SW 1271 (cell line): ENCODE measurements at places on chromosomes 16 and 17.

DNA sequence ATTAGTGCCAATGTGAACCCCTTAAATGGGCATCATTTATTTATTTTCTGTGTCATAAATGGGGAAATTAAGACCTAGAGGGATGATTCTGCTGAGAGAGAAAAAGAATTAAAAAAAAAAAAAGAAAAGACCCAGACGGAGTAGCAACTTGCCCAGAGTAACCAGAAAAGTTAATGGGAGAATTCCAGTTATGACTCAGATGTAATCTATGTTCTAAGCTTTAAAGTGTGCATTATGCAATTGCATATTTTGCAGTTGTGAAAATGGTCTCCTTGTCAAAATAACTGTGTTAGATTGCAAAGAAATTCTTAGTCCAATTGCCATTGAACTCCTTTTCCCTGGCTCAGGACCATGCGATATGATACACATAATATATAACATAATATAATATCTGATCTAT lies 38.6 kb upstream of the TBX2 start:
- DNase-seq, result no peak

DNA sequence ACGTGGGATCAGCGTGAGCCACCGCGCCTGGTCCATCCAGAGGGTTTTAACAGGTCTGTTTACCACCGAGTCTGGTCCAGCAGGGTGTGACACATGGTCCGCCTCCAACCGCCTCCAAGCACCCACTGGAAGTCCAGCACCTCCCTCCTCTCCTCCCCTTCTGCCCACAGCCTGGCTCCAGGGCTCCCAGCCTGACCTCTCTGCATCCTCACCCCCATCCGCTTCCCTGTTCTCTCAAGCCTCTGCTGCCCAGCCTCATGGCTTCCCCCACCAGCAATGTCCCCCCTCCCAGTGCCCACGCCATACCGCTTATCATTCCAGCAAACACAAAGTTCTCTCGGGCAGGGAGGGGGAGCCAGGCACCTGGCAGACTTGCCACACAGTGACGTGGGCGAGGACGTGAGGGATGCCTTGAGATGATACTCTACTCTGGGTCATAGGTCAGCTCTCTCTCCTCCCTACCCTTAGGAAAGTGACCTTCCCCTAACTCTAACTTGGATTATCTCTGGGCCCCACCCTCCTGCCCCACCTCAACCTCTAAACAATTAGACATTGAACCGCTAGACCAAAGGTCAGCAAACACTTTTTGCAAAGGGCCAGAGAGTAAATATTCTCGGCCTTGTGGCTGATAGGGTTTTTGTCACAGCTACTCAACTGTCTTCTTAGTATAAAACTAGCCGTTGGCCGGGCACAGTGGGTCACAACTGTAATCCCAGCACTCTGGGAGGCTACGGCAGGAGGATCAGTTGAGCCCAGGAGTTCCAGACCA lies 23.1 kb downstream of the CDC42EP4 start:
- DNase-seq, result no peak

DNA sequence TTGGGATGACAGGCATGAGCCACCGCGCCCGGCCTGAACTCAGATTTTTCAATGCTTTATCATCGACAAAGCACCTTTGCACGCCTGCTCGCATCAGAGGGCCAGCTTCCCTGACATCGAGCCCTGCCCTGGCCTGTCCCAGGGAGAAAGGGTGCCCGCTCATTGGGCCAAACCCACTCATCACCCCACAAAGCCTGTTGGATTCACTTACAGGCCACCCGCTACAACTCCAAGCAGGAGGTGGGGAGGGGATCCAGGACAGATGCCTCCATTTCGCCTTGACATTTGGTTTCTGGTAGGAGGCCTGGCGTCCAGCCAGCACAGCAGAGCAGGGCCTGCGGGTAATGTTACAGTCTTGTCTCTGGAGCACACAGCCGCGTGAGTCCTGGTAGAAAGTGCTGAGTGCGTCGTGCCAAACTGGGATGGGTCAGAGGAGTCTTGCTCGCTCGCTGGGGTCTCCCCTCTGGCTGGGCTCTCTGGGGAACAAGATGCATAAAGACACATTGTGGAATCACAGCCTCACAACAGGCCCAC lies 19.8 kb downstream of the SMTNL2 start:
- DNase-seq, result no peak

DNA sequence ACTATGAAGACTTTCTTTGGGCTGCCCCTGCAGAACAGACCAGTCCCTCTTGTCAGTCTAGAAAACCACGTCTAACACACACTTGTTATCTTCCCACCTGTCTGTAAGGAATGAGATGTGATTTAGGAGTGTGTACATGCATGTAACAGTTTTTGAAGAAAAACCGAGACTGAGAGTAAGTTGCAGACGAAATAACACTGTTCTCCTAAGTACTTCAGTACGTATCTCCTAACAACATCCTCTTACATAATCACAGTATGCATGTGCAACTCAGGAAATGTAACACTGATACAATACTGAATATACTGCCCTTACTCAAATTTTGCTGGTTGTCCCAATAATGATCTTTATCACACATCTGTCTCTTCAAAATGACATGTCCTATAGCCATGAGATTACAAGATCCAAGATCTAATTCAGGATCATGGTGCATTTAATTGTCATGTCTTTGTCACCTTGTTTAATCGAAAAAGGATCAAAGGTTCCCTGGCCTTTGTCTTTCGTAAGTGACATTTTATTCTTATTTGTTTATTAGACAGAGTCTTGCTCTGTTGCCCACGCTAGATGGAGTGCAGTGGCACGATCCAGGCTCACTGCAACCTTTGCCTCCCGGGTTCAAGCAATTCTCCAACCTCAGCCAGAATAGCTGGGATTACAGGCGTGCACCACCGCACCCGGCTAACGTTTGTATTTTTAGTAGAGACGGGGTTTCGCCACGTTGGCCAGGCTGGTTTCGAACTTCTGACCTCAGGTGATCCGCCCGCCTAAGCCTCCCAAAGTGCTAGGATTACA lies 25.6 kb downstream of the CREBBP start:
- DNase-seq, result no peak

GRCh38 chr17:21298983-21299519 lies 14.5 kb downstream of the MAP2K3 start:
- no peak for DNase-seq

DNA sequence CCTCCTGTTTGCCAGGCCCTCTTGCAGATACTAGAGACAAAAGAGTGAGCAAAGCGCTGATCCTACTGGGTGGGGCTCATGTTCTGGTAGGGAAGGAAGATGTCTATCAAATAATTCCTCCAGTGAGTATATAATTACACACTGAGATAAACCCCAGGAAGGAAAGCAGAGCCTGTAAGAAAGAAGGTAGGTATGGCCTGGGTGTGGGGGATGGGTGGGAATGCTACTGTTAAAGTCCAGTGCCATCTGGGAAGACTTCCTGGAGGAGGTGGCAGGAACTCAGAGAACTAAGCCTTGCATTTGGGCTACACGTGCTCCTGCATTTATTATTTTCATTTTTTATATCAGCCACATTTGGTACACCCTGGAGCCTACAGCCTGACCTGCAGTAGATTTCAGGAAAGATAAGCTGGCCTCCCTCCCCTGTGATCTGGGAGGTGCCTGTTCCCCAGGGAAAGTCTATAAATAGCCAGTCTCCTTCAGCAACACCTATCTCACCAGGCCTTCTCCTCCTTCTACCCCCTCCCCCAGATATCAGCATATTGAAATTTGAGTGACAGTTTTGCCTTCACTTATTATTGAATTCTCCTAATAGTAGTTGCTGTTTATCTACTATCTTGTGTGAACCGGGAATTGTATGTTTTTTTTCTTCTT lies 11.5 kb downstream of the ATP2C2 start:
- DNase-seq, result no peak

- DNase-seq, result no peak
Observed at GRCh38 chr17:72143245-72143644, 22.4 kb downstream of the SOX9 start.

DNA sequence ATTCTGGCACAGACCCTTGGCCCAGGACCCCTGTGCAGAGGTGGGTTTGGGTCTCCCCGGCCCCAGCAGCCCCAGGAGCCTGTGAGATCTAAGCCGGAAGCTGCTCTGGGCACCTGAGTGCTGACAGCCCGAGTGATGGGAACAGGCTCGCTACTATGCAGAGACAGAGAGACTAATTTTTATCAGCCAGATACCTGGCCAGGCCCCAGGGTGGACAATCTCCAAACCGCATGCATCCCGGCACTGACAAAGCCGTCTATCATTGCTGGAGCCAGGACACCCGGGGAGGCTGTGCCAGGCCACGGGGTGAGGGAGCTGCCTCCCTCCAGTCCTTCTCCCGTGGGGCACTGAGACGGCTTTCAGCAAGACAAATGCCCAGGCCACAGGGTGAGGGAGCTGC lies 25.0 kb downstream of the CBFA2T3 start:
- no peak for DNase-seq

DNA sequence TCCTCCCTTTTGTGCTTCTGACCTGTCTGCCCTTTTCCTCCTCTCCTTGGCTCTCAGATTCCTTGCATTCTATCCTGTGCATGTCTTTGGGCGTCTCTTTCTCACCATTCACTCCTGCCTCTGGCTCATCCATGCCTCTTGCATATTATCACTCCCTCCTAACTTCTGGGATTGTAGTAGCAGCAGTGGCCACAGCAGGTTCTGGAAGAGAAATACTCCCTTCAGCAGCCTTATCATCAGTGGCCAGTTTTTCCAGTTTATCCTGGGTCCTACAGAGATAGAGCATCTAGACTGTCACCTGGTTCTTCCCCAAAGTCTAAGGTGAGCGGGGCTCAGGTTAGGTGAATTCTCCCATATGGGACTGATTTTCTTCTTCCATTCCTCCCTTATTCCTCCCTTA lies 354.0 kb upstream of the CCL2 start:
- DNase-seq, result no peak

GRCh38 chr17:7256766-7257456 lies 4.9 kb downstream of the ELP5 start:
- DNase-seq, result no peak

DNA sequence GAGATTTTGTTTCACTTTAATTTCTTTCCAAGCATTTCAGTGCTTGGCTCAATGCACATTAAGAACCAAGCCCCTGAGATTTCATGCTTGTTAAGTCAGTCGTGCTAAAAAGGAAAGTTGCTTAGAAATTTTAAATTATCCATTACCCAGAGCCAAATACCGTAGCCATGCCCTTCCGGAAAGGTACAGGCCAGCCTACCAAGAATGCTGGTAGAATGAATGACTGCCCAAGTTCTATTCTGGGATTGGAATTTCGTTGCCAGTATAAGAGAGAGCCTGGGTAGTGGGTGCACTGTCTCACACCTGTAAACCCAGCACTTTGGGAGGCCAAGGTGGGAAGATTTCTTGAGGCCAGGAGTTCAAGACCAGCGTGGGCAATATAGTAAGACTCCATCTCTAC lies 194.0 kb downstream of the KATNIP start:
- DNase-seq, result no peak

- DNase-seq, result no peak
Observed at GRCh38 chr16:58709333-58709732, 24.8 kb upstream of the SLC38A7 start.

GRCh38 chr17:33260638-33261037 lies 32.5 kb downstream of the ASIC2 start:
- DNase-seq, result no peak

DNA sequence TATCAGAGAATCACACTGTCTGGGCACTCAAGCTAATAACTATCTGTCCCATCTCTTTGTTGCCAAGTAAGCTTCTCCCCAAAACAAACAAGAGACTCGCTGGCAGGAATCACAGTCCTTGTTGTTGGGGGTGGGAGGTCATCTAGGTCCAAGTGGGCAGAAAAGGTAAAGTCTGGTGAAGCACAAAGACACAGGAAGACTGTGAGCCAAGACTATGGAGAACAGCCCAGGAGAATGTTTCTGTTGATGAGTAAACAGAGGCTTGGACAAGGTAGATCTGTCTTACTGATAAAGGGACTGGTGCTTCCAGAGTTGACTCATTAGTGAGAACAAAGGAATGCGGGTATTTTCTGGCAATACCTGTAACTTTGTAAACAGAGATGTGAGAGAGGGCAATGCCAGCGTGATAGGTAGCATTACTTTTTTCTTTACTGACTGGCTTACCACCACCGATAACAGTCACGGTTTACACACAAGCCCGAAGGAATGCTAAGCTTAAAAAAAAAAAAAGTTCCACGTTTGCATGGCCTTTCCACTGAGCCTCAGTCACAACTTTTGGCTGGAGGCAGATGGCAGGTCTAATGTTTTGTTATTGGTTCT lies 11.5 kb upstream of the MMD start:
- peak; percentile 33 for DNase-seq

GRCh38 chr17:32976131-32976530 lies 15.5 kb upstream of the SPACA3 start:
- DNase-seq, result no peak

GRCh38 chr16:425740-426114 lies 278 bp downstream of the RAB11FIP3 start:
- no peak for DNase-seq

GRCh38 chr17:73201215-73202069 lies 8.6 kb downstream of the COG1 start:
- DNase-seq, result no peak

DNA sequence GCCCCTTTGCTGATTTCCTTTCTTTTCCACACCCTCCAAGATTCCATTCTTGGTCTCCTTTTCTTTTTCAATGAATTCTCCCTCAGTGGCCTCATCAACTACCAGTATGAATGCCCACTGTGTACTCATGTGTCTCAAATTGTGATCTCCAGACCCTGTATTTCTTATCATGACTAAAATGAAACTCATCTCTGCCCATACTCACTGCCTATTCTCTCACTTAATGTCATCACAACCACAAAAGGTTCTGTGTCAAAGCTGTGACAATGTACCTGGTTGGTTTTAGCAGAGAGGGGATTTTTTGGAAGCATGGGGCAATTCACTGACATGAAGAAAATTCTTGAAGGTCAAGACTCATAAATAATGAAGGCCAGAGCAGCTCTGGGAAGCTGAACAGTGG lies 11.5 kb upstream of the TBX4 start:
- DNase-seq, result no peak

DNA sequence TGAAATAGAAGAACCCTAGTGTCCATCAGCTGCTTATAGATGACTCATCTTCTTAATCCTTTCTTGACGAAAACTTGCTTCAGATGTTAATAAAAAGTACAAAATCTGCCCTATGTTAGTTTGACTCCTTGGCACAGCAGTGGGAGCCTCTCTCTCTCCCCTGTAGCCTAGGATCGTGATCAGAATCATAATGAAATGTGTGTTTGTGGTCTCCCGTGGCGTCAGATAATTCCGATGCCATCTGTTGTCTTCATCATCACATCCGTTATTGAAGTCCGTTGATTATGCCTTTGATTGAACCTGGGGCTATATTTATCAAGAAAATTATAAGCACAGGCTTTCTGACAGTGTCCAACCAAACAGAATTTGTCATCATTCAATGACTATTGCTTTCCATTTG lies 102.5 kb downstream of the BMERB1 start:
- no peak for DNase-seq

GRCh38 chr16:49788572-49788971 lies 67.3 kb downstream of the ZNF423 start:
- DNase-seq, result no peak

- no peak for DNase-seq
Observed at GRCh38 chr16:79422064-79422463, 178.5 kb downstream of the MAF start.

DNA sequence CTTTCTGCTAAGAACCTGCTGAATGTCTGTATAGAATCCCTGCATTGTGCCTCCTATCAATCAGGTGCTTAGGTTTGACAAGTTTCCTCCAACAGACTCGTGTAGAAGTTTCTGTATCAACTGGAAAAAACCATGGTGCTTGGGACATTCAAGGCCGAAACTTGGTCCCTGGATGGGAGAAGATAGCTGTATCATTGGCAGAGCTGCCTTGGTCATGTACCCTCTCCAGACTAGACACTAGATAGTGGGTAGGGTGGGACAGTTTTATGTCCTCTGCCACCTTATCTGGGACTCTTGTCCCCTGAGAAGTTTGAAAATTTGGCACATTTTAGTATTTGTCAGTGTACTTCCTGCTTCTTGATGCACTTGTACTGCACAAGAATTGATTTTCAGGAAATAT lies 520.8 kb downstream of the WWOX start:
- no peak for DNase-seq
